HepG2 (cell line): ENCODE measurements at places on chromosomes 5 and 9. TPM values are rescaled to one million over a fixed set of nuclear protein-coding genes. Genes with fewer than 3 reads are reported as not detected.

HSPB3 gene
- polyA plus RNA-seq, result not detected in 2 replicates

DRD1 gene
- polyA plus RNA-seq, result not detected in 2 replicates

PCDHB12 gene
- polyA plus RNA-seq, result 0.03 TPM in 2 replicates

MEF2C gene
- polyA plus RNA-seq, result 0.01 TPM in 1 of 2 replicates, not detected in the other

FCN2 gene
- polyA plus RNA-seq, result not detected in 2 replicates

NUDCD2 gene
- polyA plus RNA-seq, result 9.6 and 14.8 TPM in 2 replicates

ZFP2 gene
- 0.29 and 0.42 TPM in 2 replicates for polyA plus RNA-seq

AFAP1L1 gene
- 0.67 and 1.0 TPM in 2 replicates for polyA plus RNA-seq

CDO1 gene
- polyA plus RNA-seq, result 3.2 and 5.2 TPM in 2 replicates

ROPN1L gene
- polyA plus RNA-seq, result 0.08 TPM in 1 of 2 replicates, not detected in the other
